ENCODE measurements at places on chromosomes 13 and 19. TPM values are rescaled to one million over a fixed set of nuclear protein-coding genes. Genes with fewer than 3 reads are reported as not detected.

ATXN8OS gene
- not detected for total RNA-seq

ZNF83 gene
- total RNA-seq: 29.2 TPM

NXNL1 gene
- not detected for total RNA-seq

ZNF98 gene
- 1.0 TPM for total RNA-seq

ANKLE1 gene
- 0.52 TPM for total RNA-seq

PSG6 gene
- not detected for total RNA-seq

MEIS3 gene
- 9.4 TPM for total RNA-seq

ZSWIM4 gene
- total RNA-seq: 2.6 TPM

SBSN gene
- not detected for total RNA-seq

ZNF135 gene
- 10.4 TPM for total RNA-seq

Measured in skeletal muscle tissue (tissue), 5 donors.